GM13977 (cell line): ENCODE measurements at places on chromosomes 7 and 10.

- DNase-seq: no peak
Measured at GRCh38 chr10:9096288-9096687, 1041.8 kb downstream of the GATA3 start.

GRCh38 chr10:108788891-108789290 is 1134.4 kb downstream of the XPNPEP1 start:
- DNase-seq: no peak

DNA sequence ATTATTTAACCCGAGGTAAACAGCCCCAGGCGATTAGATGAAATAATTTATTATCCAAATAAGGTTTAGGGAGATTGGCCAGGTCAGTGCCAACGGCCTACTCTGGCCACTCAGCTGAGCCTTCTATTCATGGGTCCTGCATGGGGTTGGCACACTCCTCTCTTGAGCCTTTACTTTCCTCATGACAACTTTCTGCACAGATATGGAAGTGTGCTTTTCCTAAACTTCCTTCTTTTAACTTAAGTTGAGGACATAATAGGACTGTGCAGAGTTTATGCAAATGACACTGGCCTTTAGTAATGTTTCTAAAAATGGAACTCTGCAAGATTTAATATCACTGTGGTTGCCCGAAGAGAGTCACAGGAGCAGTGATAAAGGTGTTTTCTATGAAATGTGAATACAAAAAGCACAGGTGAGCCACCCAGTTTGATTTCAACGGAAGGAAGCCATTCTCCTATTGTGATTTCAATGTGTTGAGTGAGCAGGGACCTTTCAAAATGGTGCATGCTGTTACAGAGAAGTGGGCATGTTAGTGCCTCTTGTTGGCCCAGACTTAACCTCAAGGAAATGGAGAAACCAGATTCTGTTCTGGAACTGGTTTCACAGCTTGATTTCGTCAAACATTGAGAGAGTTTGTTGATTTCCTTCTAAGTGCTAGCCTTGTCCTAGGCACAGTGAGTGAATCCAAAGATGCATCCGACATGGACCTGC is 55.7 kb downstream of the LYZL2 start:
- DNase-seq: no peak

- no peak for DNase-seq
Measured at GRCh38 chr7:75048435-75049379, 24.9 kb downstream of the RCC1L start.

GRCh38 chr10:33982995-33983394 is 648.5 kb upstream of the NRP1 start:
- DNase-seq: no peak

- DNase-seq: no peak
Measured at GRCh38 chr7:47546733-47547494, 35.0 kb downstream of the TNS3 start.

GRCh38 chr10:32005050-32005449 is 51.2 kb downstream of the KIF5B start:
- DNase-seq: peak; percentile 46

GRCh38 chr10:103042129-103042528 is 124.0 kb downstream of the CNNM2 start:
- DNase-seq: no peak

- no peak for DNase-seq
Measured at GRCh38 chr10:55329796-55330195, 528.8 kb upstream of the PCDH15 start.

DNA sequence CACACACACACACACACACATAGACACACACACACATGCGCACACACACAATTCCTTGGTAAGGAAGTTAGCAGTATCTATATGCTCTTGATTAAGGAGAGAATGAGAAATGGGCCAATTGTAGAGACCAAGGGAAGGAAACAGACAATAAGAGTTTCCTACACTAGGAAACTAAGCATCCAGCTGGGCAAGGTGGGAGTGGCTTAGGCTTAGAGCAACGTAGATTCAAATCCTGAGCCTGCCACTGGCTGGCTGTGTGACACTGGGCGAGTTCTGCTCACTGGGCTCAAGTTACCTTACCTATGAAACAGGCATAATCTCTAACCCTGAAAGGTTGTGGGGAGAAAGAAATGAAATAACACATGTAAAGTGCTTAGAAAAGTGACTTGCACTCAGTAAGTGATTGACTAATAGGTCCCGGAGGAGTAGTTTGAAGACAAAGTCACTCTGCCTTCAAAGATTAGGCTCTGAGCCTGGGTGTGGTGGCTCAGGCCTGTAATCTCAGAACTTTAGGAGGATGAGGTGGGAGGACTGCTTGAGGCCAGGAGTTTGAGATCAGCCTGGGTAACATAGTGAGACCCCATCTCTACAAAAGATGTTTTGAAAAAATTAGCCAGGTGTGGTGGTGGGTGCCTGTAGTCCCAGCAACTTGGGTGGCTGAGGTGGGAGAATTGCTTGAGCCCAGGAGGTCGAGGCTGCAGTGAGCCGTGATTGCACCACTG is 701.4 kb downstream of the PARD3 start:
- DNase-seq: no peak

- no peak for DNase-seq
Measured at GRCh38 chr7:50555594-50556140, 9.5 kb downstream of the DDC start.

DNA sequence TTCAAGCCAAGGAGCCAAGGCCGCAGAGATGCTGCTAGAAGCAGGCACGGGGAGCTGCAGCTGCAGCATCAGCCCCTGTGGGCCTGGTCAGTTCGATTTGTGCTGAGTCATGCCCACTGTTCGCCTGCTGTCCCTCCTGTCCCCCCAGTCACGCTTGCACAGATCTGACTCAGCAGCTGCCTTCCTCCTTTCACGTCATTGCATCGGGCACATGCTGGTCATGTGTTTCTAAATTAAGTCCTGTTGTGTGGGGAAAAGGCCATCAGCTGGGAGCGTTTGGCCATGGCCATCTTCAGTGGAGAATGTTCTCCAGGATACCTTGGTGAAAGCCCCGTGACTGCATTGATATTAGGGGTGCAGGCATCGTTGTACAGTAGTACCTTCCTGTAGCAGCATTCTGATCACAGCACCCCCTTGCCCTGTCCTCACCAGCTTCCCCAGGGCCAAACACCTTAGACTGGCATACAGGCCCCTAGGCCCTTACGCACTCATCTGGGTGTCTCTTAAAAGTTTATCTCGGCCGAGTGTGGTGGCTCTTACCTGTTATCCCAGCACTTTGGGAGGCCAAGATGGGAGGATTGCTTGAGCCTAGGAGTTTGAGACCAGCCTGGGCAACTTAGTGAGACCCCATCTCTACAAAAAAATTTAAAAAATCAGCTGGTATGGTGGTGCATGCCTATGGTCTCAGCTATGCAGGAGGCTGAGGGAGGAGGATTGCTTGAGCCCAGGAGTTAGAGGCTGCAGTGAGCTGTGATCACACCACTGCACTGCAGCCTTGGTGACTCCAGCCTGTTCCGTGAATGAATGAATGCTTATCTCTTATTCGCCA is 23.2 kb downstream of the POR start:
- no peak for DNase-seq

- no peak for DNase-seq
Measured at GRCh38 chr7:87935384-87935706, 1.3 kb downstream of the ADAM22 start.

GRCh38 chr7:7820939-7821338 is 102.5 kb upstream of the RPA3 start:
- no peak for DNase-seq

GRCh38 chr10:6610647-6611046 is 30.6 kb upstream of the PRKCQ start:
- DNase-seq: no peak

- DNase-seq: no peak
Measured at GRCh38 chr10:130189608-130190054, 53.4 kb downstream of the GLRX3 start.

DNA sequence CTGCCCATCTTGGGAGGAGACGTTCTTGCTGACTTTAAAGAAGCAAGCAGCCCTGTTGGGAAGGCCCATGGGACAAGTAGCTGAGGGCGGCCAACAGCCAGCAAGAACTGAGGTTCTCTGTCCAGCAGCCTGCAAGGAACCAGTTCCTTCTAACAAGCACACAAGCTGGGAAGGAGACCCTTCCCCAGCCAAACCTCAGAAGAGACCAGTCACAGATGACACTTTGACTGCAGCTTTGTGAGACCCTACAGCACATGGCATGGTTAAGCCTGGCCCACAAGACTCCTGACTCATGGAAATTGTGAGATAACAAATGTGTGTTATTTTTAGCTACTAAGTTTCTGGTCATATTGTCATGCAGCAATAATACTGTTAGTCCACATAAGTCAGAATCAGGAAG is 99.9 kb downstream of the PRLHR start:
- DNase-seq: no peak

DNA sequence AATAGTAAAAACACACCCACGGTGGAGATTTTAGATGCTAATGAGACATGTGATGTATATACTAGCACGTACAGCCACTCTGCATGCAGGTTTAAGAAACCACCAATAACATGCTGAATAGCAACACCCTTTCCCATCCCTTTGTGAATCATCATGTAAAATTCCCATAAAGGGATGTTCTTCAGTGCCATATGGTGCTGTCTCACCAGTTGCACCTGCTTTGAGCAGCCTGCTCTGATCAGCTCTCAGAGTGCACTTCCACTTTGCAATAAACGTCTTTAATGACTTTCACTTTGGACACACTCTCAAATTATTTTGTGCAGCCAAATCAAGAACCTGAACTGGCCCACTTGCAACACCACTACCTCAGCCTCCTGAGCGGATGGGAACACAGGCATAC is 615.0 kb downstream of the ANKRD7 start:
- no peak for DNase-seq

GRCh38 chr10:48576501-48576900 is 28.4 kb downstream of the ARHGAP22 start:
- DNase-seq: no peak

DNA sequence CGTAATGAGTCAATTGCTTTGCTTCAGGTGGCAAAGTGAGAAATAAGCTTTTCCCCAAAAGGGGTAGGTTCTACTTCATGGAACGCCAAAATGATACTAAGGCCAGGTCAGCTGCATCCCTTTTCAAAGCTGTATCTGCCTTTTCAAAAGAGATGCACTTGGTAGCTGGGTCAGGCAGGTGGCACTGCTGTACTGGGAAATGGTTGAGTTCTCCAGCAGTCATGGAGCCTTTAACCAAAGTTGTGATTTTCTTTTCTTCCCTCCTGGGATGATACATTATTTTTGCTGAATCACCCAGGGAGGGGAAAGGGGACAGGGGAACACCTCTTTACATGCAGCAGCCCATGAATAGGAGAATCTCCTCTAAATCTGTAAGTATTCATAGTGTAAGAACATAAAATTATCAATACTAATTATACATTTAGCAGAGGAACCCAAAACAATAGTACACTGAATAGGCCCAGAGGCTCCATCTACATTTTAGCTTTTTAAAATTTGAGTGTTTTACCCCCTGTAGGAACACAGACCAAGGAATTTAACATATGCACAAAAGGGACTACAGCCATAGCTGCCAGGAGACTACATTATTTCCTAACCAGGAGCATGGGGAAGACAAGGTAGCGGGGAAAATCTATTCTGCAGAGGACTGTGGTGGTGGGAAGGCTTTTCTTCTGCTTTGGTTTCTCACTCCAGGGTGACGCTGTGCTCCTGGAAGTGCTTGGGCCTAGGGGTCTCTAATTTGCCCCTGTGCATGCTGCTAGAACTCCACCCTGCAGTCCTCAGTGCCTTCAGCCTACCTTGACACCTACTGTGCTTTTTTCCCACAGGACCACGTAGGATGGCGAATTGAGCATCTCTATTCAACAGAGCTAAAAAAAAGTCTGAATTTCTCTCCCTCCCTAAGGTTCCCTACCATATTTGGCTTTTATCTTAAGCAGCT is 6.4 kb upstream of the GPR22 start:
- DNase-seq: peak; percentile 12

GRCh38 chr7:142791502-142791901 is 20.7 kb downstream of the PRSS2 start:
- DNase-seq: no peak

- peak; percentile 7 for DNase-seq
Measured at GRCh38 chr7:50119815-50120637, 27.0 kb upstream of the ZPBP start.

DNA sequence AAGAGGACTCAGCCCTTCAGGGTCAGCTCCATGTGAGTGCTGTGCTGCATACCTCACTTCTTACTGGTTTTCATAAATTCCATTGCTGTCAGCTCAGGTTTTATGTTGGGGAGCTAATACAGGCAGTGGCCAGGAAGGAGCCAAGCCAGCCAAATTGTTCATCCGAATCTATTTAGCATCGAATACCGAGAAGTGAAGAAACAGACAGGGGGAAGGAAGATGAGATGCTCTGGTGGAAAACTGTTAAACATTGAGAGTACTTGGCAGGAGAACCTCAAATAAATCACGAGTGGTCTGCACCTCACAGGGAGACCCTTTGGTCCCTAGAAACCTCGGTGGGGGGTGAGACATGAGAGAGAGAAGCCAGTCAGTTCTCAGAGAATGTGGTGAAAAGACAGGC is 196.0 kb upstream of the TMEM72 start:
- DNase-seq: no peak

DNA sequence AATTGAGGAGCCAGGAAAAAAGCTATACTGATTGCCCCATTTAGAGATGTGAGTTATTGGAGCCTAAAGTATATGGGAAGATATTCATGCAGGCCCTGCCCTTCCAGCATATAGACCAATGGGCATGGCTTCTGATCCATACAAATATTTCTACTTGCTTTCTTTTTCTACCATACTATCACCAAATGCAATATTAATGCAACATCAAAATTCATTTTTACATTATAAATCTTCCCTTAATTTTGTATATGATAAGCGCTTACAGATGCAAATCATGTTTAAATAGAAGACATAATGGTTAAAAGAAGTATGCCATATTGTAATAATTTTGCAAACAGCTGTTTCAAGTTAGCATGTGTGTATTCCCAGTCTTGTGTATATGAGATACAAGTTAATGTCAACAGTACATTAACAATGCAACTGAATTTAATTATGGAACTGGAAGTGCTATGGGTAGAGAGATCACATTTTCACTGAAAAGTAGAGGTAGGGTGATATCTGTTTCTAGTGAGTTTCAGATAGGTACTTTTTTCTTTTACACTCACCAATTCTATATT is 24.6 kb upstream of the WNT16 start:
- no peak for DNase-seq

GRCh38 chr7:66682350-66683093 is 53.8 kb downstream of the KCTD7 start:
- DNase-seq: no peak
